ENCODE measurements at places on chromosomes 16 and 17.

DNA sequence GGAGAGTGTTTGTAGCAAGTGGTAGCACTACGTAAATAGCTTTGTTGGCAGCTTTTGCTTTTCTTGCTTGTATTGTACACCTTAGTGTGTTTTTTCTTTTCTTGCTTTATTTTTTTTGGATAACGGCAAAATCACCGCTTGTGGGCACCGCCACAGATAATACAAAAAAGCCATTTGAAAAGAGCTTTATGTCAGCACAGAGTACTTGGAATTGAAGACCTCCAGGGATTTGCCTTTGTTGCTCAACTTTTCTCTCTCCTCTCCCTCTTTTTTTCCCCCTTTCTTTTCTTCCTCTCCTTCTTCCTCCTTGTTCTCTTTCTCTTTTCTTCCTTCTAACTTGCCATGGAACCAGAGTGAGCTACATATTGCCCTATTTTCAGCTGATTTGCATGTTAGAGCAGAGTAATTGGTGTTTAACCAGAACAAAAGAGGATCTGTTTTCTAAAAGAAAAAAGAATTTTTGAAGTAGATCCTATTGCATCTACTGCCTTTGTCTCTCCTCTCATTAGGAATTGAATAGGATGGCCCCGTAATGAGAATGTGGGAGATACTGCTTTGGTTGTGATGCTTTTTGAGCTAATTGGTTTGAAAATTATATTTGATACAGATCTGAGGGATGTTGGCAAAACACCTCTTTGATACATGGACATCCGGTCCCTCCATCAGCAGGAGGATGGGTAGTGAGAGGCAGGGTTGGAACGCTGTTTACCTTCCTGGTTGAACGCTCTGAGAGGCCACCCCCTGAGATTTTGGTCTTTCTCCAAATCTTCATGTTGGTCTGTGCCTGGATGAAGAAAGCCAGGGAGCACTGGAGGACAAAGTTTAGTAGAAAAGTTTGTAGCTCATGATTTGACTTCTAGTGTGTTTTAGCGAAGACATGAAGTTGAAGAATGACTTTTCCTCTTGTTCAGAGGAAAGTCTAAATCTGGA, 85.6 kb downstream of the MSI2 start:
- DNase-seq: peak; percentile 39

GRCh38 chr17:6098823-6099180, 28.6 kb downstream of the WSCD1 start:
- DNase-seq: no peak

GRCh38 chr17:55659661-55660060, 63.0 kb downstream of the TMEM100 start:
- DNase-seq: no peak

DNA sequence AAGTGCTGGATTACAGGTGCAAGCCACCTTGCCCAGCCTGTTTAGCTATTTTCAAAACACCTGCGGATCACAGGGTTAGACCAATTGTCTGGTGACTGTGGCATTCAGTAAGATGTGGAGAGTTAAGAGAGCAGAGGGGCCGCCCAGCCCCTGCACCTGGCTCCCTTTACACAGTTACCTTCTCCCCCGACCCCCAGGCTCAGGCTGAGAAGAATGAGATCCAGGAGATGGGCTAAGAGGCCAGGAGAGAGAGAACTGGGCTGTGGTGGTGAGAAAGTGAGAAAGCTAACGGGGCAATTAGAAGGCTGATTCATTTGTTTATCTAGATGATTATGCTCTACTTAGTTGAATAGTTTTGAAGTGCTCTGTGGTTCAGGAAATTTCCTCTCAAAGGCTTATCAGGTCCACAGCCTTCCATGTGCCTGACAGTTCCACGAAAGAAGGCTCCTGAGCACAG, 67.8 kb upstream of the AXIN2 start:
- DNase-seq: no peak

DNA sequence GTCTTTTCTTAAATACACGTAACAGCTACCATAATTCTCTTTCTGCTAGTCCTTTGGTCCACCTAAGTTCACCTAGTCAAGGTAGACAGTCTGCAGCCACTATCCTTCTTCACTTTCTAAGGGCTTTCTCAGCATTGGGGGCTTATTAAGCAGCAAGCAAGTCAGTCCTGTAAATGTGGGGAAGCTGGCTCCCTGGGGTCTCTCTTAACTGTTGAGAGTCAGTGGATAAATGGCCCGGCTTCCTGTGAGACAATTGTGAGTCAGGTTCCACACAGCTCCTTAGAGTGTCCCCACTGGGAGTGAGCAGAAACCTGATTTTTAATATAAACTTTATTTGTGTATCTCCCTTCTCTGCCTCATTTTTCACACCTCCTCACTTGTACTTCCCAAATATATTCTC, 132.1 kb downstream of the CDH13 start:
- DNase-seq: peak; percentile 21

DNA sequence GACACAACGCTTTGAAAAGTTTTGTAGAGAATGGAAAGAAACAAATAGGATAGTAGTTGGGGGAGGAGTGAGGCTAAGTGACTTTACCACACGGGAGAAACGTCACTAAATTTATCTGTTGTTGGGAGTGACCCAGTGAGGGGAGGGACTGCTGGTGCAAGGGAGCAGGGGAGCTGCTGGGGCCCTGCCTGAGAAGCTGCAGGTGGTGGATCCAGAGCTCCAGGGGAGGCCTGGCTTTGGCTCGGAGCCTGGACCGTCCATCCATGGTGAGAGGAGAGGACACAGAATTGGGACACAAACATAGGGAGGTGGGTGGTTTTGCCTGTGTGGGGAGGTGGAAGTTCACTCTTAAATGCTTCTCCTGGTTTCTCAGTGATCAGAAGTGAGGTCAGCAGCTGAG, 107.6 kb downstream of the GOSR1 start:
- DNase-seq: no peak

DNA sequence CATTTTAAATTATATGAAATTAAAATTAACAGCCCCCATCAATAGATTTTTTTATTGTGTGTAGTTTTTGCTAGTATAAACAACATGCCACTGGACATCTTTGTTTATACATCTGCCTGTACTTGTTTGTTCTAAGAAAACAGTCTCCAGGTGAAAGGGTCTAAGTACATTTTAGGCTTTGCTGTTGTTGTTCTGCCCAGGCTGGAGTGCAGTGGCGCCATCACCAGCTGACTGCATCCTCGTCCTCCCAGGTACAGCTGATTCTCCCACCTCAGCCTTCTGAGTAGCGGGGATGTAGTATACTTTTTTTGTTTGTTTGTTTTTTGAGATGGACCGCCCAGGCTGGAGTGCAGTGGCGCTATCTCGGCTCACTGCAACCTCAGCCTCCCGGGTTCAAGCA, 25.5 kb downstream of the C17orf58 start:
- DNase-seq: no peak

DNA sequence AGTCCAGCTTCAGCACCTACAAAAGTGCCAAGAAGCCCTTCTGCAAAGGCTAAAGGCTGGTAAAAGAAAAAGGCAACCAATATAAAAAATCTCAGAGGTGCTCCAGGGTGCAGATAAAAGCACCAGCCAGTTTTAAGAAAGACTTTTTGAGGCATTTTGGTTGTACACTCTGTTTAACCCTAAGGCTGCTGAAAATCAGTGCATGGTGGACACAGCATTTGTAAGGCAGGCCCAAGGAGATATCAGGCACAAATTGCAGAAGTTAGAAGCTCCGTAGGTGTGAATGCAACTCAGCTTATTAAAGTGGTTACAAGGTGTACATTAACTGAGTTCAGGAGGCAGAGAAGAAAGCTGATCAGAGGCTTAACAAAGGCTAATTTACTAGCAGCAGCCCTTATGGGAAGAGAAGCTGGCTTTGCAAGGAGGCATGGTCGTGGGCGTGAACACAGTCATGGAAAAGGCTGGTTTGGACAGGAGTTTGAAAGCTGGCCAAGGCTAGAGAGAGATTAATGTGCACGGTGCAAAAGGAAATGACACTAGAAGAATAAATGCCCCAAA, 21.1 kb downstream of the ACSM1 start:
- DNase-seq: no peak

DNA sequence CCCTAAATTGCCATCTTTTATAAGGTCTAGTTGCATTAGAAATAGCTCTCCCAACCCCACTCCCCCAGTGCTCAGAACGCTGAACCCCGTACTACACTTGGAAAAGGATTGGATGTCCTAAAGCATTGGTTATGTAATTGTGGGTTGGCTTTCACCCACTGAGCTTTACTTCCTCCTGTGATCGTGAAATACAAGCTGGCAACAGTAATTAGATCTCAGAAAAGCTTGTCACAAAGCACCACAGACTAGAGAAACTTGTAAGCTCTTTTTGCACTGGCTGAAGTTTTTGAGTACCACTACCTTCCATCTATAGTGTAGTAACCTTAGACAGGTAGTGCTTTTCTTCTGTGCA, 54.4 kb downstream of the SIAH1 start:
- no peak for DNase-seq

DNA sequence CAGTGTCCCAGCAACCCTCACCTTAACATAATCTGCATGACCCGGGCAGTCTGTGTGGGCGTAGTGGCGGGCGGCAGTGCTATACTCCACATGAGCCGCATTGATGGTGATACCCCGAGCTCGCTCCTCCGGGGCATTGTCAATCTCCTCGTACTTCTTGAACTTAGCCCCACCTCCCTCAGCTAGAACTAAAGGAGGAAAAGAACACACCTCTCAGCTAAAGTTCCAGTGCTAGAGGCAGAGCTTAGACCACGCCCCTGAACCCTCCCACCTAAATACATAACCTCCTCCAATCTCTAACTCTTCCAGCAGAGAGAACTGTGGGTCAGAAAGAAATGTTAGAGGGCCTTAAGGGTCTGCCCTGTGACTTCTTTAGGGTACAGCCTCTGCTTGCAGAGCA, 855 bp downstream of the TUFM start:
- no peak for DNase-seq

DNA sequence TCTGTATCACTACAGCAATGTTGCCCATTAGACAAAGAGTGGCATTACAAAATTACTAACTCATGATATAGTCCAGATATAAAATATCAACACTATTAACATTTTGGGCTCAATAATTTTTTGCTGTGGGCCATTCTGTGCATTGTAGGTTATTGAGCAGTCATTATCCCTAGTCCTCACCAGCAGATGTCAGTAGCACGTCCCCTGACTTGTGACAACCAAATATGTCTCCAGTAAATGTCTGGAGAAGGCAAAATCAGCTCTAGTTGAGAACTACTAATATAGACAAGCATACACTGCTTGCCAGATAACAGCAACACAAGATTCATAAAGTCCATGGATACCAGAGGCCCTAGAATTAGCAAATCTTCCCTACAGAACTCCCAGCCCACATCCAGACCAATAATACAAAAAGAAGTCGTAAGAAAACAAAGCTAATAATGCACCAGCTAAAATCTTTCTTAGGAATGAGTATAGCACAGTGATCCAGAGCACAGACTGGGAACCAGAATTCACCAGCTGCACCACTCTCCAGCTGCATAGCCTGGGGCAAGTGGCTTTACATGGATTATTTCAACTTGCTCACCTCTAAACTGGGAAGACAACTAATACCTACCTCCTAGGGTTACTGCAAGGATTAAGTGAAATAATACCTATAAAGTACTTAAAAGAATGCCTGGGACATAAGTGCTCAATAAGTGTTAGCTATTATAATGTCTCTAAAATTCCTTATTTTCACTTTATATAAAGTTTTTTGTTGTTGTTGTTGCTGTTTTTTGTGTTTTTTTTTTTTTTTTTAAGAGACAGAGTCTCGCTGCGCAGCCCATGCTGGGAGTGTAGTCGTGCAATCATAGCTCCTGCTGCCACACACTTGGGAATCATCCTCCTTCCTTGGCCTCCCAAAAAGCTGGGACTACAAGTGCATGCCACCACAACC, 23.7 kb downstream of the HELZ start:
- DNase-seq: no peak

- peak; percentile 89 for DNase-seq
Observed at GRCh38 chr17:62703776-62704380, 76.4 kb downstream of the MRC2 start.

- DNase-seq: no peak
Observed at GRCh38 chr17:3438368-3438767, 4.7 kb upstream of the OR1E2 start.

DNA sequence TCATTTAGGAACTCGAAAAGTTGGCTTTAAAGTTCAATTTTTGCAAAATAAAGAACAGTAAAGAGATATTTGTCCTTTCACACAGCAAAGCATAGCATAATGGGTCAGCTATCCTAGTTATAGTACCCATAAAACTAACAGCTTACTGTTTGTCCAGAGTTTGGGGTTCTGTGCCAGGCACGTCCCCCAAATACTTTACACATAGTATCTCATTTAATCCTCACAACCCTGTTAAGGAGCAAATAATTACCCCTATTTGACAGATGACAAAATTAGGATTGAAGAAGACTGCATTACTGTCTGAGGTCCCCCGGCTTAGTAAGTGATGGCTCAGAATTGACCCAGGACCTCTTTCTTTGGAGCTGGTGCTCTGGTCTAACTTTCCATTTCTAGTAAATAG, 52.6 kb downstream of the MYO1D start:
- no peak for DNase-seq

GRCh38 chr17:62628831-62629555, 1.5 kb downstream of the MRC2 start:
- no peak for DNase-seq

DNA sequence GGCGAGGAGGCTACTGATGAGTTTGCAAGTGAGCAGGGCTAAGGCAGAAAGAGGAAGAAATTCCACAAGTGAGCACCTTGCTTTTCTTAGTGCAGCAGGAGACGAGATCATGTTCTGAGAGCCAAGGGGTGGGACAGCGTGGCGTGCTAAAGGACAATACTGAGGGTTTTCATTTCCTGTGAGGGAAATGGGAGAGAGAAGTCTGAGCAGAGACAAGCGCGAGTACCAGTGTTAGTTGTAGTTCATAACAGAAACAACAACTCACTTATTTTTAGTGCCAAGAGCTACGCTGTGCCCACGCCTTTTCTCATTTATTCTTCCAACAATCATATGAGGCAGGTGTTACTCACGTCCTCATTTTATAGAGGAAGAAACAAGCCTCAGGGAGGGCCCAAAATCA, 2.3 kb downstream of the SPACA3 start:
- DNase-seq: no peak

GRCh38 chr16:6674071-6674470, 658.6 kb upstream of the RBFOX1 start:
- DNase-seq: no peak

DNA sequence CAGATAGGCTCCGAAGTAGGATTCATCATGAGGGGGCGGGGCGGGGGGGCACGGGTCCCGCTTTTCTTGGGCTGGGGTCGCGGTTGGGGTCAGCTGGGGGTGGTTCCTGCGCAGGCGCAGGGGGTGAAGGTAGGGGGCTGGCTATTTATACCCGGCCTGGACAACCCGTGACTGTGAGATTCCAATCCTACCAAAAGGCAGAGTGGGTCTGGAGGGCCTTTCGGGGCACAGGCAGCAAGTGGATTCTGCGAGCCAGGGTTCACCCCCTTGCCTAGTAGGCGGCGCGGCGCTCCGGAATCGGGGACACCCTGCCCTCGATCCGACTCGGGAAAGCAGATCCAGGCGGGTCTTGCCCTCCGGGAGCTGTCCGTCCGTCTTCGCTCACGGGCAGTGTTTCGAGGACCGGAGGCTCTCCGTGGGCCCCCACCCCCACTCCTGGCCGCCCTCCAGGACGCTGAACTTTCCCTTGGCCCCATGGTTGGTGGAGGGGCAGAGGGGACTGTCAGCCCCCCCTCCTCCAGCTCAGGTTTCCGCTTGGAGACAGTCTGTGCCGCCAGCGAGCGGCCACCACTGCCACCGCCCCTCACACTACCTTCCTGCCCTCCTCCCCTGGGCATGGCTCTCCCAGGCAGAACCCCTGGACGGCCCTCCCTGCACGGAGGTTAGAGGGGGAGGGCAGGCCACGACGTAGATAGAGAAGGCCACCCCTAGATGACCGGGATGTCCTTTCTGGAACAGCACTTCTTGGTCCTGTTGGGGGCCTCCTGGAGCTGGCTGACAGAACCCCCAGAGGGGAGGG, 634 bp downstream of the SLC2A4 start:
- no peak for DNase-seq
